Breast epithelium (tissue), 4 donors: ENCODE measurements at places on chromosomes 7 and 10. TPM values are rescaled to one million over a fixed set of nuclear protein-coding genes. Genes with fewer than 3 reads are reported as not detected.

GRCh38 chr10:52883996-52884871, 111.7 kb upstream of the MBL2 start:
- H3K4me3 ChIP-seq, result peak overlapping the region; percentile 47
- H3K27me3 ChIP-seq, result no peaks in the 10 kb centered on the region
- H3K36me3 ChIP-seq, result no peaks in the 10 kb centered on the region
- H3K27ac ChIP-seq, result peak overlapping the region; percentile 32
- DNase-seq, result peak; percentile 83

DNA sequence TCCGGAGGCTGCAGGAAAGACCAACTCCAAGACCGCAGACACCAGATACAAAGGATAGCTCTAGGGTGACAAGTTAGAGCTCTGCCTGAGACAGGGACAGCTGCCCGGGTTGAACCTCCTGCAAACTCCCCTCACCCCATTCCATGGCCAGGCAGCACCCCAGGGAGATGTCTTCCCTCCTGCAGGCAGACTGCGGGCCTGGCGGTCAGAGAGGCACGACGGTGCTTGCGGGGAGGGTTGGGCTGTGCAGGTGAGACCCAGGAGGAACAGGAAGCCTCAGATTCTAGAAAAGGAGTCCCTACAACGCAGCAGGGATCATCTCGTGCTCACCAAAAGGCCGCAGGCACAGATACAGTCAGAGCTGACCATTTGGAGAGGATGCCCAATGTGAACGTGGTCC, 34.6 kb downstream of the CARD11 start:
- no peak for DNase-seq
- no peak overlapping the region for H3K27ac ChIP-seq
- H3K4me3 ChIP-seq, result no peak overlapping the region
- H3K4me1 ChIP-seq, result no peaks in the 10 kb centered on the region

DNA sequence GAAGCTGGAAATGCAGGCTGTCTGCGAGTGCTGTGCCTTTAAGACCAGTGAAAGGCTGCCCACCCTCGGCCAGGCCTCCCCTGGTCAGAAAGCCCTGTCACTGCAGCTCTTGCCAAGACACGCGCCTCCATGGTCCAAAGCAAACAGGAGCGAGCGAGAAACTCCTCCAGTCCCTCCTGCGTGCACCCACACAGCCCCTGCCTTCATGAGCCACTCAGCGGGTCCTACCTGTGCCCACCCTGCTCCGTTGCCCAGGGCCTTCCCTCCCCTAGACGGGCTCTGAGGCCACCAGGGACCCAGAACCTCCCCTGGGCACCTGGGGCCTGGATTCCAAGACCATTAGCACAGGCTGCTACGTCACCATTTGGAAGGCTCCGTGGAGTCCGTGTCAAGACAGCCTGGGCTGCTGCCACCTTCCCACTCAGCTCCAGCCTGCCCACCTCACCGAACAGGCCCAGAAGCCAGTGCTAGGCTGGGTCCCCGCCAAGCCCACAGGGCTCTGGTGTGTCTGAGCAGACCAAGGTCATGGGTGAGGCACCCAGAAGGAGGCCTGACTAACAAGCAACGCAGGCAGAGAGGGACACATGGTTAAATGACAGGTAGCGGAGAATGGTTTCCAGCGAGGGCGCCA, 144.5 kb downstream of the NEURL1 start:
- DNase-seq, result peak; percentile 67
- peak overlapping the region; percentile 82 for H3K27ac ChIP-seq
- peaks cover 12% of the 10 kb centered on the region for H3K4me1 ChIP-seq
- H3K27me3 ChIP-seq, result no peaks in the 10 kb centered on the region

DNA sequence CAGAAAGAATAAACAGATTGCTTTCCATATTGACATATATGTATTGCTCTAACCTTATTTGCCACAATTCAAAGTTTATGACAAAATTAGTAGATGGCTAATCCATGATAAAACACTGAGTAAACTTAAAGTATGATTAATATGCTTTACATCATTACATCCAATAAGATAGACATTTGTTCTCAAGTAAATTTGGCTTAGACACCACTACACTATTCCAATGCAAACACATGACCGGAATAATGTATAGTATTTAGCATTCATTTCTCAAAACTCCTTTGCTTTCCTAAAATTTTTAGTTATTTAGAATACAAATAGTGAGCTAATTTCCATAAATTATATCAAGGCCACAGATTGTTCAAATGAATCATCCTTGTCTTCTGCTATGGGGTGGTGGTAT, 20.2 kb downstream of the SEM1 start:
- no peaks in the 10 kb centered on the region for H3K36me3 ChIP-seq
- H3K27ac ChIP-seq, result no peak overlapping the region
- no peak for DNase-seq
- H3K4me1 ChIP-seq, result no peaks in the 10 kb centered on the region

DNA sequence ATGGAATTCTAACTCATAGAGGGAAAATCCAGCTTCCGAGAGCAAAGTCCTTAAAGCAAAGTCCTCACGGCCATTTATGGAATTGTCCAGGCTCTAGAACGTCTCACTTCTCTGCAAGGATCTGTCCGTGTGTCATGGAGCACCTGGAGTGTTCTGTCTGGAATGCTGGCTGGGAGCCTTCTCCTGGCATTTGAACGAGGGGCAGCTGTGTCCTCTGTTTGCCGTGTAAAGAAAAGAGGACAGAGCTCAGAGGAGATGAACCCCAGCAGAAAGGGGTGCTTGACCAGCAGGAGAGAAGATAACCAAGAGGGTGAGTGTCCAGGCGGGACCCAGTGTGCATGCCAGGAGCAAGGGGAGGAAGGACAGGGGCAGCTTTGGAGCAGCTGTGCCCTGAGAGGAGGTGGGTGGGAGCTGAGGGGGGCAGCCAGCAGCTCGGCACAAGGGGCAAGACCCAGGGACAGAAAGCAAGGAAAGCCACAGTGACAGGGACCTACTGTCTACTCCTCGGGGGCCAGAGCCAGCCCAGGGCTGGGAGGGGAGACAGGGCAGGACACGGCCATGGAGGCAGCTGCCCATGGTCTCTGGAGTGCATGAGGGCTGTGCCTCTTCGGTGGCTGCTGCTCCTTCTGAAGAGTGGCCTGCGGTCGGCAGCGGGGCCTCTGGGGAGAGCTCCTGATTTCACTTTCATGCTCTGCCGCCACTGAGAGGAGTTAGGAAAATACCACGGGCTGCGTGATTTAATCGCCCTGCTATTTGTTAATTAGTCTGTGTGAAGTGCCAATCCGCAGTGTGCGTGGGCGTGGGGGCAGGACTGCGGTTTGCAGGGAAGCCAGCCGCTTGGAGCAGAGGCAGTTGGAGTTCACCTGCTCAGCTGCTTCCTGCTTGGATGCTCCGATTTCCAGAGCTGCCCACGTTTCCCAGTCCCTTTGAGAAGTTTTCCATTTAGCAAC, 149.3 kb upstream of the SHH start:
- H3K4me1 ChIP-seq, result no peaks in the 10 kb centered on the region
- no peaks in the 10 kb centered on the region for H3K27me3 ChIP-seq
- no peaks in the 10 kb centered on the region for H3K36me3 ChIP-seq
- peak overlapping the region; percentile 32 for H3K4me3 ChIP-seq
- no peak for DNase-seq

- no peak for DNase-seq
- no peaks in the 10 kb centered on the region for H3K4me1 ChIP-seq
- no peak overlapping the region for H3K4me3 ChIP-seq
- H3K36me3 ChIP-seq, result no peaks in the 10 kb centered on the region
- H3K27me3 ChIP-seq, result no peaks in the 10 kb centered on the region
- no peak overlapping the region for H3K27ac ChIP-seq
Observed at GRCh38 chr7:138739859-138740258, 38.7 kb upstream of the SVOPL start.

DNA sequence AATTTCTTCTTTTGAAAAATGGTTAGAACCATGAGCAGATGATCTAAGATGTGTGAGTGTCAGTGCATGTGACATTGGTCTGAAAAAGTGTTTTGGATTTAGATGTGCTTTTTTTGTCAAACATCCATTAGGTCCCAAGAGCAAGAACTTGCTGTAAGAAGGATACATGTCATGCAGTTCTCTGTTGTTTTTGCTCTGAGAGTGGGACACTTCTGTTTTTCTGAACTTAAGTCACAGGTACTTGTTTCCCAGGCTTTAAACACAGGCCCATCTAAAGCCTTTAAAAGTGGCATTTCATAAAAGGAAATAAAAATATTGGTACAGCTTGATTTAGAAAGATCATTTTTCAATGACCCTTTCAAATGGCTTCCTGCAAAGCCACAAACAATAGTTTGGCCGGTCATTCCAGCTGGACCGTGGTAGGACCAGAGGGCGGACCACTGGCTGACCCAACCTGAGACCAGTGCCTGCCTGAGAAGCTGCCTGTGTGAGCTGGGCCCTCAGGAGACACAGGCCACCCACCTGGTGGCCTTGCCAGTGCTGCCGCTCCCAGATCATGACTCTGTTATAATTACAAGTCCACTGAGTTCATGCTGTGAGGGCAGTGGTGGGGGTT, 92.7 kb downstream of the EEPD1 start:
- DNase-seq, result no peak
- H3K4me3 ChIP-seq, result no peak overlapping the region
- no peaks in the 10 kb centered on the region for H3K36me3 ChIP-seq
- H3K27me3 ChIP-seq, result no peaks in the 10 kb centered on the region
- H3K27ac ChIP-seq, result peak overlapping the region; percentile 30
- H3K4me1 ChIP-seq, result no peaks in the 10 kb centered on the region

DNA sequence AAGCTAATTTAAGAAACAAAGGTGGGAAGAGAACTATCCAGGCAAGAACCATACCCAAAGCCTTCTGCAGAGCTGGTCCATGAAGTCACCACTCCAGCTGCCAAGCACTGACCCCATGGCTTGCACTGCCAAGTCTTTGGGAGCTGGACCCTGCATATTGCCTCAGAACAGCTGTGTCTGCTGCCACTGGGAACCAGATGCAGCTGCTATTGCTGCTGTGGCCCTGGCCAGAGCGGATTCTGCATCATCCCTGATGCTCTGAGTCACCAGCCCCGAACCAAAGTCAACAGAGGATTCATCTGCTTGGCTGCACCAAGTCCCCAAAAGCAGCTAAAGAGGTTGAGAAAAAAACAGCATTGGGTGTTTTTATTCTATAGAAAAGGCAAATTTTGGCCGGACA, 39.2 kb upstream of the GSAP start:
- DNase-seq, result no peak
- no peak overlapping the region for H3K4me3 ChIP-seq
- no peak overlapping the region for H3K27ac ChIP-seq
- H3K36me3 ChIP-seq, result no peaks in the 10 kb centered on the region

- DNase-seq, result no peak
- H3K27ac ChIP-seq, result no peak overlapping the region
- H3K36me3 ChIP-seq, result no peaks in the 10 kb centered on the region
Observed at GRCh38 chr10:6069081-6069931, 7.1 kb upstream of the IL2RA start.

DNA sequence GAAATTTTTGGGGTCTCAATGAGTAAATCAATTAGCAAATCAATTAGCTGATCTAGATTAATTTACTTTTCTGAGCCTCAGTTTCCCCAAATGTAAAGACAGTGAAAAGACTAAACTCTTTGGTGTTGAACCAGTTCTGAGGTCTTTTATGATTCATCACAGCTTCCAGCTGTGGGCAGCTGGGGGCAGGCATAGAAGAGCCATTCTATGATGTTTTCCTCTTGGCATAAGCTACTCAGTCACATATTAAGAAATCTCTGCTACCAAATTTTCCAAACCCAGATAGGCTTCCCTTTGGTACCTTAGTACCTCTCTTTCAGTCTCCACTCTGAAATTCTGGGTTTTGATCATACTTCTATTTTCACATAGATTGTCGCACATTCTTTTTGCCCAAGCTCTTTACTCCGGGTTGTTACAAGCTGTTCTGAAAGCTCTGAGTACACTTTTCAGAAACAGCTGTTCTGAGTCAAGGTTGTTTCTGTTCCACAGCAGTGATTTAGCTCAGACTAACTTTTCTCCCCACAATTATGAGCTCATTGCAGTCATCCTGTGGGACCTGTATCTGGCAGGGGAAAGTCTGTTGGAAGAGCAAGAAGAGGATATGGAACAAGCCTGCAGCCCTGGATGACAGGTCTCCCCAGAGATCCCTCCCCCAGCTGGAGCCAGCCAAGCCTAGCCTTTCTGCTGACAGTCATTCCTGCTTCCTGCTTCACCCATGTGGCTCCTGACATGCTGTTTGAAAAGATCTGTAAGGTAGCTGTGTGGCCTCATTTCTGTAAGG, 599.6 kb upstream of the GHITM start:
- no peak overlapping the region for H3K4me3 ChIP-seq
- H3K27ac ChIP-seq, result no peak overlapping the region

DNA sequence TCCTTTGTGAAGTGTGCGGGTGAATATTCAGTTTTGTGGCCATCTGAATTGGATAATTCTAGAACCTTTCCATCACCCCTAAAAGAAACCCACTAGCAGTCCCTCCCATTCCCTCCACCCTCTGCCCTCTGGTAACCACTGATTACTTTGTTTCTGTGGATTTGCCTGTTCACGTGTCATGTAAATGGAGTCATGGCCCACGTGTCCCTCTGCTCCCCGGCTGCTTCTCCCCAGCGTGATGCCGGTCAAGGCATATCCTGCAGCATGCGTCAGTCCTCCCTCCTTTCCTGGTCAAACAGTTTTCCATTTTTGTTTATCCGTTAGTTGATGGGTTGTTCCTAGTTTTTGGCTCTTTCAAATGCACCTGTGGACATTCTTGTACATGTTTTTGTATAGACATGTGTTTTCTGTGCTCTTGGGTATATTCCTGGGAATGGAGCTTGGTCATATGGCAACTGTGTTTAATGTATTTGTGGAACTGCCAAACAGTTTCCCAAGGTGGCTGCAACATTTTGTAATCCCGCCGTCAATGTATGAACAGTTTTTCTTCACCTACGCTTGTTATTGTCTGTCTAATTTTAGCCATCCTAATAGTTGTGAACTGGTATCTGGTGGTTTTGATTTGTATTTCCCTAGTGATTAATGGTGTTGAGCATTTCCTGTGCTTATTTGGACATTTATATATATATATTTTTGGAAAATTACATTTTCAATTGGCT, 22.4 kb downstream of the PPP2R2D start:
- no peak for DNase-seq
- H3K27me3 ChIP-seq, result no peaks in the 10 kb centered on the region
- H3K36me3 ChIP-seq, result no peaks in the 10 kb centered on the region
- no peaks in the 10 kb centered on the region for H3K4me1 ChIP-seq

- DNase-seq, result no peak
- no peak overlapping the region for H3K4me3 ChIP-seq
- H3K36me3 ChIP-seq, result no peaks in the 10 kb centered on the region
- no peak overlapping the region for H3K27ac ChIP-seq
Observed at GRCh38 chr10:121065330-121065729, 214.2 kb downstream of the WDR11 start.

DNA sequence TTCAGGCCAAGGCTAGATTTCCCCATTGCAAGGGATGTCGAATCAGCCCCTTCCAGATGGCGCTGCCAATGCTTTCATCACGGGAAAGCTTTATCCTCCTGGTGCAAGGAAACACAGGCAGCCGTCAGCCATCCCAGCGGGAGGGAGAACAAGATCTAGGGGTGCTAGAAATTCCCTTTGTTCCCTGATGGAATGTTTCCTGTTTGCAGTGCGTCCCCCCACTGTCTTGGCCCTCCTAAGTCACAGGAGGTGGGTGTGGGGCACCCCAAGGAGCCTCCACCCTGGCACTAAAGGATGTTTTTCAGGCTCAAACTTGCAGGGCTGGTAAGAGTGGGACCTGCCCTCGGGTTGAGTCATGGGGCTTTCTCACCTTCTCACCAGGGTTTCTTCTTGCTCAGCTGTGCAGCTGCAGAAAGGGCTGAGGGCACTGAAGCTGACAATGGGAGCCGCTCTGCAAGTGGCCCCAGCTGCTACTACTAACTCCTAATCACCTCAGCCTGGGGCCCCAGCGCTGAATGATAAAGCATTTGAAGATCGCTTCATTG, 103.6 kb downstream of the PRPF18 start:
- peak; percentile 32 for DNase-seq
- H3K27me3 ChIP-seq, result no peaks in the 10 kb centered on the region
- H3K27ac ChIP-seq, result peak overlapping the region; percentile 52
- no peak overlapping the region for H3K4me3 ChIP-seq

ANKRD30A gene
- 2.6 TPM for total RNA-seq

DPP6 gene
- total RNA-seq, result 0.98 TPM

CHAT gene
- total RNA-seq, result not detected
